Stimulated activated CD4-positive, alpha-beta T cell treated with anti-CD3 and anti-CD28 coated beads, Interleukin-1b, Interleukin-23, amount 100 ng/mL, for 1 hour (primary cell): ENCODE measurements at places on chromosomes 7 and 10.

- DNase-seq, result no peak
Observed at GRCh38 chr7:44636041-44636584, 29.7 kb downstream of the OGDH start.

DNA sequence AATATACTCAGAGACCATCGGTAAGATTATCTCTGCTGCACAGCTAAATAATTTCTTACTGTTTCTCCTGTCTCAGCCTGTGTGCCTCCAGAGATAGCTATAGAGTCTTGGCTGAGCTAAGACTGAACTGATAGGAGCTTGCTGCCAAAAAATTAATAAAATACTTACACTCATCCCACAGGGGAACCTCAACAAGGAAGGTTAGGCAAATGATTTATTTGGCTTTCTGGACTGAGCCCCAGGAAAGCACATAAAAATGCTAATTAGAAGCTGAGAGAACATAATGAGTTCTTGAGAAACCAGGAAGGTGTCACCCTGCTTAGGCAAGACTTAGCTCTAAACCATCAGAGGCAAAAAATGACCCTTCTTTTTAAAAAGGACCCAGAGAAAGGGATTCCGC, 534.5 kb downstream of the TNS3 start:
- no peak for DNase-seq

DNA sequence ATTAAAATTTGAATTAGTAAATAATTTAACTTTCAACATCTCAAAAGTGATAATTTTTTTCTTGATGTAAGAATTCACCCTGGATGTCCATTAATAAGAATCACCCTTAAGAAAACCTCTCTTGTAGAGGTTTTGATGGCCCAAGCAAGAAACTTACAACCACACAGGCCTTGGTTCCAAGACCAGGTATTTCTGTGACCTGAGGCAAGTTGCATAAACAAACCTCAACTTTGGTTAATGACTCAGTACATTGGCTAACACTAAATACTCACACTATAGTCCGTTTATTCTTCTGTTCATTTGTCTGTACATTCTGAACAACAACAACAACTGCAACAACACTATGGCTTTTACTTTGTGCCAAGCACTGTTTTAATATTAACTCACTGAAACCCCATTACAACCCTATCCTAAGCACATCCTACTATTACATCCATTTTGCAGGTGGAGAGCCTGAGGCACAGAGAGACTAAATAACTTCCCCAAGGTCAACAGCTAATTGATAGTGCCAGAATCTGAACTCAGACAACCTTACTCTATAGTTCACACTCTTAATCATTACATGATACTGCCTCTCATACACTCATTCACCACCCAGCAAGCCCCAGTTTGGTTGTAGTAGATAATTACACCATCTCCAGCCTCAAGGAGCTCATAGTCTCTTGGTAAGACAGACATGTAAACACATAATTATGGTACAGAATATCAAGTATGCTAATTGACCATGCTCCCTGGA, 6.6 kb downstream of the ANK3 start:
- no peak for DNase-seq

DNA sequence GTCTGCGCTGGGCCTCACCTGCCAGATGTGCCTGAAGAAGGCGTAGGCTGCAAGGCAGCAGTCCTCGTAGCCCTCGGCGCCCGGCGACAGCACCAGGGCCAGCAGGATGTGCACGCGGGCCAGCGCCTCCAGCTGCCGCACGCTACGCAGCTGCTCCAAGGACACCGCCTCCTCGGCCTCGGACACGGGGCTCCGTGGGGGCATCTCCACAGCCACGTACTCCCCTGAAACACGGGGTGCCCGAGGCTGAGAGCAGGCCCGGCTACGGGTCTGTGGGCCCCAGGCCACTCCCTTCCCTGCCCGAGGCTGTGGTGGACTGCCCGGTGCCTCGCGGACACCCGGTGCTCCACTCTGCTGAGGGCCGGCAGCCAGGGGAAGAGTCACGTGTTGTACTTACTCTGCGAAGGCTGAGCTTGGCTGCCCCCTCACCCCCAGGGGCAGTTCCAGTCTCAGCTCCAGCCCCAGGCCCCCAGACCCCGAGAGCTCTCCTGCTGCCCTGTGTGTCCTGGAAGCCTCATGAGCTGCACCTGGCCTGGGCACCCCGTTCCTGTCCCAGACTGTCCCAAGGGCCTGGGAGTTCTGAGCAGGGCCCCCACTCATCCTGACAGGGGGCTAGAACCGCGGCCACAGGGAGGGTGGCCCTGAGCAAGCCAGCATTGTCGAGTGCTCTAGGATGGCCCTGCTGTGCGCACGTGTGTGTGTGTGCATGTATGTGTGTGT, 62.8 kb downstream of the CFAP46 start:
- no peak for DNase-seq

DNA sequence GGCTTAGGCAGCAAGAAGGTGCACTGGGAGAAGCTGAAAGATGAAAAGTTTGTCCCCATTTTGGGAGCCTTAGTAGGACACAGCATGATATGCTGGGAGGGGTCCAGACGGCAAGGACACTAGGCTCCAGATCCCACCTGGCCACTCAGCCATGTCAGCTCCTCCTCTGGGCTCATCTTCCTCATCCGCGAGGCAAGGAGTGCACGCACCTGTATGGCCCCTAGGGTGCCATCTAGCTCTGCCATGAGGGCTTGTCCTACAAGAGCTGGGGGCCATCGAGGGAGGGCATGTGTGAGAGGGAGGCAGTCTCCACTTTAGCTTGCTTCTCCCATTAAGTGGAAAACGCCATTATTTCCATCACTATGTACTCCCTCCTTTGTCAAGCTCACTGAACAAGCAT, 136.2 kb upstream of the ADAM12 start:
- DNase-seq, result no peak

DNA sequence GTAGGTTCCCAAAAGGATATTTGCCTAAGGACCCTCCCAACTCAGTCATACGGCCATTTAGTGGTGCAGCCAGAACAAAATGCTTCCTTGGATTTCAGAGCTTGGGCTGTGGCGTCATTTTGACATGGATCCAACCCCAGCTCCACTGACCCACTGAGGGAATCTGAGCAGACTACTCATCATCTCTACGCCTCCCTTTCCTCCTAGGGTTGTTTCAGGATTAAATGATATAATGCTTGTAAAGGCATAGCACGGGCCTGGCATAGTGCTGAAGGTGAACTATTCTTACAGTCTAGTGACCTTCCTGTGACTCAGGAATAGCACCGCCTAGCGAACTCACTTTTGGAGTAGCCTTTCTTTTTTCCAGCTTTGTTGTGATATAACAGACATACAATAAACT, 70.3 kb upstream of the LOXL4 start:
- DNase-seq, result no peak

DNA sequence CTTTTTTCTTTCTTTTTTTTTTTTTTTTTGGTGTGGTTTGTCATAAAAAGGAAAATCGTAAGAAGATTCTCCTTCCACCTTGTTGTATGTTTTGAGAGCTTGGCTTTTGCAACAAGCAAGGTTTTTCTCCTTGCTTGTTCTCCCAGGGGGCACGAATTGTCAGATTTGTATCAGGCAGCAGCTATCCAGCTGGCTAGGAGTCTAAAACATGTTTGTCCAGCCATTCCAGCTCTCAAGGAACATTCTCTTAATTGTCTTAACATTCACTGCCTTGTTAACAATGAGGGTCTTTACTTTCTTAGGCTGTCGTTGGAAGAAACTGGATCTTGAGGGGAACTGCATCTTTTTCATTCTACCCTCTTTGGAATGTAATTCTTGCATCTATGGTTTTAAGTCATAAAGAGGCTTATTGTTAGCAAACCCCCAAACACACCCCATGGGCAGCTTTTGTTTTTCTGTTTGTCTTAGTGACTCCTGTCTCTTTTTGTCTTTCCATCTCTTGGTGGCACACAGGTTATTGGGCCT, 14.6 kb downstream of the SHTN1 start:
- no peak for DNase-seq

DNA sequence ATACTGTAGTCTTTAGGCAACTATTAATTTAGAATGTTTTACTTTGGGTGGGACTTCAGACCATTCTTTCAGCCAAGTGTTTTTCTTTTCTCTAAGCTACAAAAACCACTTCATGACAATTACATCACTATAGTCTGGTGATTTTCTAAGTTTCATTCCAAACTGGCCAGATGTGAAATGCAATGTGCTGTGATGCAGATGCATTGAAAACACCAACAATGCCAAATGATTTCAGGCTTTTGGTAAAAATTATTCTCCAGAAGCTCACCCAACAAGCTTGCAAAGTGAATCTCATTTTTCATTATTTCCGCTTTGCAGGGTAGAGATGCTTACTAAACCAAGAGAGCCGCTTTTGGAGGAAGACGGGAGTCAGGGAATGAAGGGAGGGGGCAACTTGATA, 118.4 kb upstream of the ANK3 start:
- DNase-seq, result no peak

DNA sequence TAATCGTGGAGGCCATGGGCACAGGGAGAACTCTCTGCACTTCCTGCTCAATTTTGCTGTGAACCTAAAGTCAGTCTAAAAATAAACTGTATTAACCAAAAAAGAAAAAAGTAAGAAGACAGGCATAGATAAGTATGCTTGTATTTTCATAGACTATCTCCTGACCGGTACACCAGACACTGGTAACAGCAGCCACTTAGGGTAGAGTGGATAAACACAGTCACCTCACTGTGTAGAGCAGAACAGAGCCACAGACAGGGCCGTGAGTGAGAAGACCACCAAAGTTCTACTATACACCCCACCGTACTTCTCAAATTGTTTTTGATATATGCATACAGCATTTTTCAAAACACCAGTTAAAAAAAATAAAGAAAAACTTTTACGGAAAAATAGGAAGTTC, 25.0 kb downstream of the NUDCD3 start:
- DNase-seq, result no peak
